ENCODE measurements at places on chromosomes 1 and 21. TPM values are rescaled to one million over a fixed set of nuclear protein-coding genes. Genes with fewer than 3 reads are reported as not detected.

- DNase-seq, result peak; percentile 70
Observed at GRCh38 chr1:115090540-115090939, 1.2 kb upstream of the TSPAN2 start.

DNA sequence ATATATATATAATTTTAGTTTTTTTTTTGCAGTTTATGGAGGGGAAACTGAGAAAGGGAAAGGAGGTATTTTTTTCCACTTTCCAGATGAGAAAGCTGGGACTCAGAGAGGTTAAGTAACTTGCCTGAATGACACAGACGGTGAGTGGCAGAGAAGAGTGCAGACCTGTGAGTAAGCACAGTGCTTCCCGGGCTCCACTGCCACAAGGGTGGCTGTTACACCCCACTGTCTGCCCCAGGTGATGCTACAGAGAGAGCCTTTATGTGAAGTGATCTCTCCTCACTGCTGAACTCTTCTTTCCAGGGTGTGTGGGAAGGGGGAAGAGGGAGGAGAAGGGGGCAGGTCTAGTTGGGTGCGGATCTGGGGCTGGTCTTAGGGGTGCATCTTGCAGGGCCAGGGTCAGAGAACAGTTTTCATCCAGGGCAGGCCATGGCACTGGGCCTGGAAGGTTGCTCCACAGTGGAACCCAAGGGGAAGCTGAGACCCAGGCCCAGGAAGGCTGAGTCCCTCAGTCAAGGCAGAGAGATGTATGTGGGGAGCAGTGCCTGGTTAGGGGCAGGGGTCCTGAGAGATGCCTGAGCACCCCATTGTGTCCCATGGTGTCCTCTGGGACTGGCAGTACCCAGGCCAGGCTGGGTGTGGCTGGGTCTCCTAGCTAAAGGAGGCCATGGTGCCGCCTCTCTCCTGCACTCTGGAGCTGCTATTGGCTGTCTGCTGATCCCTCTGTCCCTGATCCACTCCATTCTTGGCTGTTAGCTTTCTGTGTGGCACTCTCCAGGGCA, 357.5 kb downstream of the PTPRU start:
- DNase-seq, result no peak

- DNase-seq, result no peak
Observed at GRCh38 chr1:150053926-150054325, 13.7 kb upstream of the VPS45 start.

GRCh38 chr1:59477286-59477685, 180.4 kb downstream of the FGGY start:
- DNase-seq, result no peak

DNA sequence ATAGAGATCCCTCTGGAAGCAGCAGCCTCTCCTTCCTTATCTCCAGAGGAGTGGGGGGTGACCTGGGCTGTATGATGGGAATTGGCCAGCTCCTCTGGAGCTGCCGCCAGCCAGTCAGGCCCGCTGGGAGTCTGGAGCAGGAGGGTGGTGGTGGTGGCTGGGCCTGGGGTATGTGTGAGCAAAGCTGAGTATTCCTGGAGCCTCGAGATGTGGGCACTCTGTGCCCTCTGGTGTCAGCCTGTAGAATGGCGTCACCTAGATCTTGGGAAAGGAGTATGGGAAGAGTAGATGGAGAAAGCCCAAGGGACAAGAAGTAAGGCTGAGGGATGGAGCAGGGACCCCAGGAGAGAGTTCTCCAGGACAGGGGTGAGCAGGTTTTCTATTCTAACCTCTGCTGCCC, 16.0 kb downstream of the VANGL2 start:
- DNase-seq, result no peak

DNA sequence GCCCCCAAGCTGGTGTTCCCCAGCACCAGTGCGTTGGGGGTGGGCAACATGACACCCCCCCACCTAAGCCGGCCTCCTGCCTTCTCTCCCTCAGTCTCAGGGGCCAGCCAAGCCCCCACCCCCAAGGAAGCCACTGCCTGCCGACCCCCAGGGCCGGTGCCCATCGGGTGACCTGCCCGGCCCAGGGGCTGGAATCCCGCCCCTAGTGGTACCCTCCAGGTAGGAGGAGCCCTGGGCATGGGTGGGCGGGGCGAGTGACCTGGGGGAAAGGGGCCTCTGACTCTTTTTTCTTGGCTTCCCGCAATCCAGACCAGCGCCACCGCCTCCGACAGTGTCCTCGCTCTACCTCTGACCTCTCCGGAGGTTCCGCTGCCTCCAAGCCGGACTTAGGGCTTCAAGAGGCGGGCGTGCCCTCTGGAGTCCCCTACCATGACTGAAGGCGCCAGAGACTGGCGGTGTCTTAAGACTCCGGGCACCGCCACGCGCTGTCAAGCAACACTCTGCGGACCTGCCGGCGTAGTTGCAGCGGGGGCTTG, 1.3 kb upstream of the EFNA4 start:
- DNase-seq, result no peak

The DNALI1 gene
- total RNA-seq, result 48.5 TPM

The VANGL1 gene
- 7.6 TPM for total RNA-seq

Measured in lung (tissue), 17 donors.